ENCODE measurements at places on chromosomes 16 and 17.
A peak's percentile ranks its signal among the peaks of the same experiment; 100 is the strongest.

GRCh38 chr17:42675965-42676423 is 800 bp downstream of the PLEKHH3 start:
- no peak for DNase-seq

DNA sequence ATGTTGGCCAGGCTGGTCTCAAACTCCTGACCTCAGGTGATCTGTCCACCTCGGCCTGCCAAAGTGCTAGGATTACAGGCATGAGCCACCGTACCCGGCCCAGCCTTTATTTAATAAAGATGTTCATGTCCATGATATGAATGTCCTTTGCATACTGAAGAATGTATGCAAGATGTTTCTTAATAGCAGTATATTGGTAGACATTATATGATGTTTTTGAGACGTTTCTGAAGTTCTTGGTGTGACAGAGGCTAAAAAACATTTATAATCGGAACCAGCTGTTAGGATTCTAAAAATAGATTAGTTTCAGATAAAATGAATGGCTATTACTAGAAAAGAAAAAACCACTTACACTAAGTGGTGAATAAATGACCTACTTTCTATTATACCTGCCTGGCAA is 11.8 kb downstream of the PDZD9 start:
- DNase-seq, result no peak

DNA sequence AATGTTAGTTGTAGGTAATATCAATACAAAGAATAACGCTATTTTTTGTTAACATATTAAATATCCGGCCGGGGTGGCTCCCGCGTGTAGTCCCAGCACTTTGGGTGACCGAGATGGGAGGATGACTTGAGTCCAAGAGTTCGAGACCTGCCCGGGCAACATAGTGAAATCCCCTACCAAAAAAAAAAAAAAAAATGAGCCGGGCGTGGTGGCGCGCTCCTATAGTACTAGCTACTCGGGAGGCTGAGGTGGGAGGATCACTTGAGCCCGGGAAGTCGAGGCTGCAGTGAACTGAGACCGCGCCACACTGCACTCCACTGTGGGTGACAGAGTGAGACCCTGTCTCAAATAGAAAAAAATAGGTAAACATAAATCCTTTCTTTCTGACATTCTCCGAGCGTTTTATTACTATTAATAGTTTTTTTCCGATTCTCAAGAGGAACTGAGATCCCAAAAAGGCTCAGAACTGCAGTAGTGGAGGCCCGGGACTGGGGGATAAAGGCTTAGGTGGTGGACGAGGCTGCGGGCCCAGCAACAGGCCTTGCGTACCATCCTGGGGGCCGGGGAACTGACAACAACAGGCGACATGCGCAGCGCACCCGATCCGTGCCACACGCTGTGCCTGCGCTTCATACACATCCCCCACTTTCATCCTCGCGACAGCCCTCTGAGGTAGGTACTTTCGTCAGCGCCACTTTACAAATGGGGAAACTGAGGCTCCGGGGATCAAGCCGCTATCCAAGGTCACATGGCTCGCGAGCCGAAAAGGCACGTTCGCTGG is 919 bp downstream of the N4BP1 start:
- peak; percentile 48 for DNase-seq

DNA sequence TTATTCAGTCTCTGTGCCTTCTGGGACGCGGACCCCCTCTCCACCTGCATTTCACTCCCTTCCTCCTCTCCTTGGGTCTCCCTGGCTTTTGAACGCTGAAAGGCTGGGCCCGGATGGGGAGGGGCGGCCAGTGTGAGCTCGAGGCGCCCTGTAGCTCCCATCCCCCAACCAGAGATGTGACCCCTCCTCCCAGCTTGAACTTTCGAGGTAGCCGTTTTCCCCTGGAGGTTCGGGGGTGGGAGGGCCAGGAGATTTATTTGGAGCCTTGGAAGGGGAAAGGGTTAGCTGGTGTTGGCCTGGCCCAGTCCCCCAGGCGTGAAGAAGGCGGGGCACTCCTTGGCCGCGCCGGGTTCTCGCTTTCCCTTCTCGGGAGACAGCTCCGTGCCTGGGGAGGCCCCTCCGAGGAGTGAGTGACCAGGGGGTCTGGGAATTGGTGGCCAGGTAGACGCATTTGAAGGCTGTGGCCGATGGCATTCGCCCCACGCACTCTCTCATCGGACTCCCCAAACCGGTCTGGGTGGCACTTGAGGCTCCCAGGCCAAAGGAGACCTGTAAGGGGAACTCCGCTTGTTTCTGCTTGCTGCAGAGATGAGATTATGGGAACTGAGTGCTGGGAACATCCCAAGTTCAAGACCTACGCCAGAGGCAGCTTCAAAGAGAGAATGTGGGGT is 942 bp downstream of the LDAF1 start:
- peak; percentile 21 for DNase-seq

GRCh38 chr17:73340093-73340596 is 28.3 kb upstream of the CDC42EP4 start:
- peak; percentile 11 for DNase-seq

GRCh38 chr16:22262460-22262859 is 34.7 kb upstream of the POLR3E start:
- no peak for DNase-seq

GRCh38 chr17:32970281-32970680 is 21.4 kb upstream of the SPACA3 start:
- DNase-seq, result no peak

GRCh38 chr16:81650982-81651562 is 128.0 kb upstream of the PLCG2 start:
- DNase-seq, result no peak

GRCh38 chr17:38320482-38320881 is 23.3 kb downstream of the GPR179 start:
- no peak for DNase-seq

DNA sequence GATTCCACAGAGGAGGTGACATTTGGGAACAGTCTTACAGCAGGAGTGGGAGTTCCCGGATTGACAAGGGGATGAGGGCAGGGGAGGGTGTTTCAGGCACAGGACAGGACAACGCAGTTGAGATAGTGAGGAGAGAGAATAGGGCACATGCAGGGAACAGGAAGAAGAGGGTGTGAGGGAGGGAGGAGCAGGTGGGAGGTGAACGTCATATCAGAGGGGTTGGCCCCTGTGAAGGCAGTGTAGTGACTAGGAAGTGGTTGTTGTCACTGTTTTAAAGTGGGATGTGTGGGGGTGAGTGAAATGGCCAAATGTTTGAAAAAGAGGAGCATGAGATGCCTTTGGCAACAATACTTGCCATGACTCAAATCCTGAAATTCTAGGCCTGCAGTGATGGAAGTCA is 12.2 kb downstream of the PRKCB start:
- peak; percentile 64 for DNase-seq

DNA sequence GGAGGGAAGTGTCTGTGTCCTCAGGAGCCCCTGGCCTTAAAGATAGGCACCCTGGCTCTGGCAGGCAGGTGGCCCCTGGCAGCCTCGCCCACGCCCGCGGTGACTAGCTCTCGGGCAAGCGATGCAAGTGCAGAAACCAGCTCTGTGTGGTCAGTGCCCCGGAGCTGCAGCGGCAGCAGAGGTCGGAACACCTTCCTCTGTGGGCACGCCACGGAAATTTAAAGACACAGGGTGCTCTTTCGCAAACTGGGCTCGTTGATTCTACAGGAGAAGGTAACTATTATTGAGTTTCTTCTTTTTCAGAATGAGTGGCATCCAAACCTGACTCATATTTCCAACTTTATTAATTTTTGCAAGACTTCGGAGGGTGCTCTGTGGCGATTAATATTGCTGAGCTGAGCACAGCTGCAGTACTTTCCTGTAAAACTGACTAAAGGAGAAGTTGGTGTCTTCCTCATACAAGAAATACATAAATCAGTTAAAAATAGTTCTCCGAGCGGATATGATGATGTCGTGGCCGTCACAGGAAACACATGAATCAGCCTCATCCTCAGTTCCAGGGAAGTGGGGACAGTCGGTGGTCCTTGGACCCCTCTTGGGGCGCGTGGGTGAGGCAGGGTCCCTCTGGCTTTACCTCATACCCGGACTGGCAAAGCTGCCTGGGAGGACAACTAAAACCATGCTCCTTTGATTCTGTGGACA is 120.2 kb downstream of the METRNL start:
- peak; percentile 88 for DNase-seq

Measured in activated T-cell treated with anti-CD3 and anti-CD28 coated beads, Interleukin-2, amount 50 U/mL, for 72 hours (primary cell).